ENCODE measurements at places on chromosomes 6 and 20.

DNA sequence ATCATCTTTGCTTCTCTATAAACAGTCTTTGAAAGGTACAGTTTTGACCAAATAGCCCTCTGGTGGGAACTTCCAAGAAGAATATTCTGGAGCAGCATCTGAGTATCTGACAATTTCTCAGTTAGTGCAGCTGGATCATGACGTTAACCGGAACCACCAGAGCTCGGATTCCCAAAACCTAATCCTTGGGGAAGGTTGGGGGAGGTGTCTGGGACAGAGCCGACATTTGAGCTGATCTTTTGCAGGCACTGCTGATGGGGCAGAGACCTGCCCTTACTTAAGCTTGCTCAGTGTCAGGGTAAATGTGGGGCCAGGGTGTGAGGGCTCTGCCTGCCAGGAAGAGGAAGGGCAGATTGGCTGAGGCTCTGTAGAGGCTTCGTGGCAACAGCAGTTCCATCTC is 416.6 kb downstream of the DHX35 start:
- DNase-seq: no peak

- no peak for DNase-seq
Observed at GRCh38 chr20:48892891-48893290, 28.6 kb upstream of the ARFGEF2 start.

DNA sequence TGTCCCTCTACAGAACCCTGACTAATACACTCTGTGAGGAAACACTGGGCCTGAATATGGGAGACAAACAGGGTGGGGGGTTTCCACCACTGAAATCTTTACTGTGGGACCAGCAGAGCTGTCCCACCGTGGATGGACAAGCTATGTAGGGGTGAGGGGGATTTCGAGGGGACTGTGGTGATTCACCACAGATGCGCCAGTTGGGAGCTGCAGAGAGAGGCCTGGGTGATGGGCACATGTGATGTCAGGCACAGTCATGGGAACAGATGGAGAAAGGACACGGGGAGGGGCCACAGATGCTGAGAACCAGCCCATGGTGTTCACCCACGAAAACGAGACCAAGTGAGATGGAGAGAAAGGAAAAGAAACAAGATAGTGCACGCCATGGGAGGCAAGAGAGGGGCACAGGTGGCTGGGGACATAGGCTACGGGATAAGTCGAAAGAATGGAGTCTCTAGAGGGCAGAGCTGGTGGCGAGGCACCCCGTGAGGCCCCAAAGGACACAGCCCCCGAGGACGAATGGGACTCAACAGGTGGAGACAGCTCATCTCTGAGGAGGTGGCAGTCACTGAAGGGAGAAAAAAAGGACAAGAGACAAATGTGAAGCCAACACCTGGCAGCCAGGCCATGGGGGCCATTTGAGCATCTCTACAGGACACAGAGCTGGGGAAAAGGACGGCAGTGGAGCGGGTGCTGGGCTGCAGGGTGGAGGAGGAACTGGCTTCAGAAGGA is 10.5 kb upstream of the RAMACL start:
- no peak for DNase-seq

DNA sequence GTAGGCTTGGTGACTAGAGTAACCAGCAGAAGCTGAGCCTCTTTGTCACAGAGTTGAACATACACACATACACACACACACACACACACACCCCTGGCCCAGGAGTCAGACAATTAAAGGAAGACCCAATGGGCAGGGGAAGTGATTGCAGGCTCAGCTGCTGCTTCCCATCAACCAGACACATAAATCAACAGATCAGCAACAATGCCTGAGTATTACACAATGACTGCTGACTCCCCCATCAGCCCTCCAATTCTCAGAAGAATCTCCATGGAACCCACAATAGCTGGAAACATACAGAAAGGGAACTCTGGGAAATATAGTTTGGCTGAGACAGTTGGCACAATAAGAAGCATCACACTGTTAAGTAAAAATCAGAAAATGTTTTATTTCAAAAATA is 270.4 kb upstream of the PLCB4 start:
- no peak for DNase-seq
